Stimulated activated CD4-positive, alpha-beta T cell treated with anti-CD3 and anti-CD28 coated beads, Interleukin-1b, Interleukin-23, amount 100 ng/mL, for 1 hour (primary cell): ENCODE measurements at places on chromosomes 16 and 17.

DNA sequence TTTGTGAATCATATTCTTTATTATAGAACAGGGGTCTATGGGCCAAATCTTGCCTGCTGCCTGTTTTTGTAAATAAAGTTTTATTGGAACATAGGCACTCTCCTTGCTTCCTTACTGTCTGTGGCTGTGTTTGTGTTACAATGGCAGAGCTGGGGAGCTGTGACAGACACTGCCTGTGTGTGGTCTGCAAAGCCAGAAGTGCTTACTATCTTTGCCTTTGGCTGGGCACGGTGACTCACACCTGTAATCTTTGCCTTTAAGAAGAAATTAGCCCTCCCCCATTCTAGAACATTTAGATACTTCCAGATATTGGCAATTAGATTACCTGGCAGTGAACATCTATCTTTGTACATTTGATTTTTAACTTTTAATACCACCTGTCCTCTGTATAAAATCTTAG lies 308.3 kb downstream of the FOXL1 start:
- no peak for DNase-seq

GRCh38 chr17:50133028-50133768 lies 3.2 kb upstream of the SAMD14 start:
- DNase-seq: no peak

DNA sequence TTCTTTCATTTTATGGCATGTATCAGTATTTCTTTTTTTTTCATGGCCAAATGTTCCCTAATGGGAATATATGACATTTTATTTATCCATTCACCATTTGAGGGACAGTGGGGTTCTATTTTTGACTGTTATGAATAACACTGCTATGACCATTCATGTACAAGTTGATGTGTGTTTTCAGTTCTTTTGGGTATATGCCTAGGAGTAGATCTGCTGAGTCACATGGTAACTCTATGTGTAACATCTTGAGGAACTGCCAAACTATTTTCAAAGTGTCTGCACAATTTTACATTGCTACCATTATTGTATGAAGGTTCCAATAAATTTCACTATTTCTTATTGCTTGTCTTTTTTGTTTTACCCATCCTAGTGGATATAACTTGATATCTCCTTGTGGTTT lies 223.0 kb downstream of the TANC2 start:
- DNase-seq: no peak

GRCh38 chr16:15434425-15435215 lies at the start of gene BMERB1:
Gene BMERB1, plus strand, starts transcription at chr16:15434588. Its CDS starts 66 bp downstream, at chr16:15434654.
- peak; percentile 25 for DNase-seq

DNA sequence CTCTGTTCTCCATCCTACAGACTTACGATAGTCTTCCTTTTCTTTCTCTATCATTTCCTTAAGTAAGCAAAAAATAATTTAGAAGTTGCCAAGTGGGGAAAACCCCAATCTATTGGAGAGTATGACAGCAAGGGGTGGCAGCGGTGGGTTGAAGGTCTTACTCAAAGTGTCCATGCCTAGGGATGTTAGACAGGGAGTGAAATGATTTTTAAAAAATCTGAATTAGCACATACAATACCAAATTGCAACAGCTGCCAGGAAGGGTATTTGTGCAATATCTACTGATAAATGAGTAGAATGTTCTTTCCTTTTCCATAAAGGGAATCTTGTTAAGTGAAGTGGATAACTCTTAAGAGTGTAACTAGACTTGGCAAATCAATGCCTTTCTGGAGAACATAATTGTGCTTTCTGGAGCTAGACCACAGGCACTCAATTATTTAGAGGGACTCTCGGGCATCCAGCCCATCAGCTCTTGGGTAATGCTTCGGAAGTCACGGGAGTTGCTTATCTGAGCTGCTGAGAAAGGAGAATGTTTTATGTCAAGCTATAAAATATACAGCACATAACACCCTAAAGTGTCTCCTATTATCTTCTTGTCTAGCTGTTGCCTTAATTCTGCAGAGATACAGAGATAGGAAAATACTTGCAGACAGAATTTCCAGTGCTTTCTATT lies 151.5 kb downstream of the KCNJ2 start:
- DNase-seq: no peak

- no peak for DNase-seq
Observed at GRCh38 chr16:67430504-67430976, 381 bp upstream of the HSD11B2 start.

- no peak for DNase-seq
Observed at GRCh38 chr16:65574326-65574966, 452.6 kb upstream of the CDH11 start.

- no peak for DNase-seq
Observed at GRCh38 chr16:21263640-21264570, 14.2 kb downstream of the CRYM start.

DNA sequence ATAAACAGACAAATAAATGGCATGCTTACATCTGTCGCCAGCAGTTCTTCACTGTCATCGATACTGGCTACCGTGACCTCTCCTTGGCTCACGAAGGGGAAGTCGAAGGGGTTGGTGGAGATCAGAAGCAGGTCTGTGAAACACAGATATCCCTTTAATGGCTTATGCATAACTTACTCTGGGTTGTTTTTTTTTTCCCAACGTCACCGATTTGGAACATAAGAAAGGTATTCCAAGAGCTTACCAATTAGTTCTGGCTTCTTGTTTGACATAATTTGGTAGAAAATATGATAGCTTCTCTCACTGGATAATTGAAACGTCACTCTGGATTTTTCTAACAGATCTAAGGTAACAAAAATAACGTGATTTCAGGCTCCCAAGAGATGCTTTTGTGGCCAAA lies 18.2 kb downstream of the MYH13 start:
- no peak for DNase-seq

DNA sequence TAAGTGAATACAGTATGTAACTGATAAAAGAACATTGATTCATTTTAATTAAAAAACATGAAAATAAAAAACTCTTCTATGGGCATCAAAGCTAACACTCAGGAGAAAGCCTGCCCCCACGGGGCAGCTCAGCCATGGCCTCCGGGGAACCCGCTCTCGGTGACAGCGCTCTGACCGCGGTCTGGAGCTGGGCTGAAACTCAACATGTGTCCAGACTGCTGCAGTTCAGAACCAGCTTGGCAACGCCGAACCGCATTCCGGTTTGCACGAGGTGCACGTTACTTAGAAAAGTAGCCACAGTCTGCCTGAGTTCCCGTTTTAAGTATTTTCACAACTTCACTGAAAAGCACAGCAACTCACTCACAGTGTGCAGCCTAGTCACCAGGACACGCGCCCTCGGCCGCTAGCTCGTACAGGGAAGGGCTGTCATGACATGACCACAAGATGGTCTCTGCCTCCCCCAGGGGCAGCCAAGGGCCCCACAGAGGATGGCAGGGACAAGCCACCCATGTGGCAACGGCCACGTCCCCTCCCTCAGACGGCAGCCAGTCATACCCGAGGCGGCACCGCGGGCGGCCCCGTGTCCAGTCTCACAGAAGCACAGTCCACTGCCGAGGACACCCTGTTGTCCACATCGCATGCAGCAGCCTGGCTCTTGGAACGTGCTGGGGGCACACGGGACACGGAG lies 77.1 kb upstream of the METRNL start:
- no peak for DNase-seq

- no peak for DNase-seq
Observed at GRCh38 chr17:28427371-28427770, 21.4 kb upstream of the SLC46A1 start.

- no peak for DNase-seq
Observed at GRCh38 chr16:21053590-21053989, 97.1 kb downstream of the DNAH3 start.

GRCh38 chr16:14007450-14007849 lies 63.7 kb upstream of the MRTFB start:
- no peak for DNase-seq

DNA sequence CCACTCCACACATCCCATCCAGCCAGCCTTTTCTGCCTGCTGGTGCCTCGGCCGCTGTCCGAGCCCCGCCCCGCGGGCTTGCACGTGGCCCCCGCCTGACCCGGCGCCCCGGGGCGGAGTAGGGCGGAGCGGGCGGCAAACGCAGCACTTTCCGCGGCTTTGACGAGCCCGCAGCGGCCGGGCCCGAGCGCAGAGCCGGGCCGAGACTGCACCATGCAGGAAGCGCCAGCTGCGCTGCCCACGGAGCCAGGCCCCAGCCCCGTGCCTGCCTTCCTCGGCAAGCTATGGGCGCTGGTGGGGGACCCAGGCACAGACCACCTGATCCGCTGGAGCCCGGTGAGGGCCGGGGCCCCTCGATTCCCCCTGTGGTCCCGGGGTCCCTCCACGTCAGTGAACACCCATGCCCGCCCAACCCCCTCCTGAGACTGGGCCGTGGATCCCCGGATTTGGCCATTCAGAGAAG lies at the start of gene HSF4:
Gene HSF4 (plus strand): TSS at position 147 of the 463 bp plus-strand sequence. CDS start 67 bp downstream, at position 214.
- DNase-seq: no peak

GRCh38 chr17:77180503-77181357 lies 40.0 kb downstream of the SEC14L1 start:
- DNase-seq: no peak

DNA sequence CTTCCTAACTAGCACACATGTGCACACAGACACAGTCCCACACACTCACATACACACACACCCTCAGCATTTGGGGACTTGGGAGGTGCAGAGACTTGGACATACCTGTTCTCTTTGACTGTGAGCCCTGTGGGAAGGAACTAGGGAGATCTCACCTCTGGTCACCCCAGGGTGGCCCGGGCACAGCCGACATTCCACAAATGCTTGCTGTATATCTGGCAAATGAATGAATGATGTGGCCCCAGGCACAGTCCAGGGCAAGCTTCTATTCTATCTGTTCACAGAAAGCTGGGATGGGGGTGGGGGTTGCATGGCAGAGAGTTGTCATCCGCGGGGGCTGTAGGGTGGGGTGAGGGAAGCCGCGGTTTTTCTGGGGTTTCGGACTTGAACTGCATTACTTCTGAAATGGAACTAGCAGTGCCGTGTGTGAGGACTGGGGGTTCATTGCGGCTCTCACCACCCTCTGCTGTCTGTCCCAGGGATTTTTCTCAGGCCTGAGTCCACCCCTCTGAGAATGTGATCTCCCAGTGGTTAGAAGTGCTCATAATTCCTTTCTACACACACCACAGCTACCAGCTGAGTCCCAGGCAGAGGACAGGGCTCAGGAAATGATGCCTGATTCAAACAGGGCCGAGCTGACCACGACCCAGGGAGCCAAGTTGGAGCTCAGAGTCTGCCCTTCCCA lies 3.3 kb upstream of the RIPOR1 start:
- DNase-seq: no peak

GRCh38 chr17:45247429-45248131 lies 14.3 kb downstream of the SPATA32 start:
- DNase-seq: peak; percentile 92

GRCh38 chr17:45230787-45231480 lies 9.2 kb downstream of the FMNL1 start:
- DNase-seq: no peak

DNA sequence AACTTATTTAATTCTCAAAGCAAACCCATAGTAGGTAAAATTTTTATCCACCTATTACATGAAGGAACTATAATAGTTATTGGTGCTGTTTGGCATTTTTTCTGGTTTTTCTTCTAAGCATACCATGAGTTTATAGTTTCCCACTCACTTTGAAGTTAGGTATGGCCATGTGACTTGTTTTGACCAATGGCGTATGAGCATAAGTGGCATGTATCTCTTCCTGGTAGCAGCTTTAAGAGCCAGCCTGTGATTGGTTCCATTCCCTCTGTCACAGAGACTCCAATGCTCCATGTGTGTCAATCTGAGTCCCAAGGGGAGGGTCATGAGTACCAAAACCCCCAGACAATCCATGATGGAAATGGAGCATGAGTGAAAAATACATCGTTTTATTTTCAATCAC lies 282.9 kb upstream of the N4BP1 start:
- no peak for DNase-seq

DNA sequence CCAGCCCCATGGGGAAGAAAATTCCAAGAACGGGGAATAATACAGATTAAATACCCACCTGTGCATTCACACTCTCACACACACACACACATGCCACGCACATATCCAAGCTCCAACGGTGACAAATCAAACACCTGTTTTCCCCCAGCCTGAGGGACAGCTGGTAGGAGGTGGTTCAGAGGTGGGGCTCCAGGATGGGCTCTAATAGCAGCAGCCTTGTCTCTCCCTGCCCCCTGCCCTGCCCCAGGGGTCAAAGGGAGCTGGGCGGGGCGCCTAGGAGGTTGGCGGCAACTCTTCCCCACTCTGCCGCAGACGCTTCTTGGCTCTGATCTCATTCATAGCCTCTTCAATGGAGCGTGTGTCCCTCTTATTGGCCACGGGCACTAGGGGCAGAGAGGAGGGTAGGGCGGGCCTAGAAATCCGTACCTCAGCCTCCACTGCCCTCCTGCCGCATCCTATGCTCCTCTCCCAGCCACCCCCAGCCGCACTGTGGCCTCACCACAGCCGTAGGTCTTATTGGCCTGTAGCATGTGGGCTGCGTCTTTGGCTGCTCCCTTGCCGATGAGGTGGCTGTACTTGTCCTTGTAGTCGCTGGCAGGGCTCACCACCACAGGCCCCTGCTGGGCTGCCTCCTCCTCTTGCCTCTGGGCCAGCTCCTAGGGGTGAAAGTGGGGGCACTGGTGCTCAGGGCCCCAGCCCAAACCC lies 8.2 kb downstream of the SPAG7 start:
- DNase-seq: no peak

GRCh38 chr16:27726621-27727261 lies 176.8 kb downstream of the KATNIP start:
- DNase-seq: no peak

DNA sequence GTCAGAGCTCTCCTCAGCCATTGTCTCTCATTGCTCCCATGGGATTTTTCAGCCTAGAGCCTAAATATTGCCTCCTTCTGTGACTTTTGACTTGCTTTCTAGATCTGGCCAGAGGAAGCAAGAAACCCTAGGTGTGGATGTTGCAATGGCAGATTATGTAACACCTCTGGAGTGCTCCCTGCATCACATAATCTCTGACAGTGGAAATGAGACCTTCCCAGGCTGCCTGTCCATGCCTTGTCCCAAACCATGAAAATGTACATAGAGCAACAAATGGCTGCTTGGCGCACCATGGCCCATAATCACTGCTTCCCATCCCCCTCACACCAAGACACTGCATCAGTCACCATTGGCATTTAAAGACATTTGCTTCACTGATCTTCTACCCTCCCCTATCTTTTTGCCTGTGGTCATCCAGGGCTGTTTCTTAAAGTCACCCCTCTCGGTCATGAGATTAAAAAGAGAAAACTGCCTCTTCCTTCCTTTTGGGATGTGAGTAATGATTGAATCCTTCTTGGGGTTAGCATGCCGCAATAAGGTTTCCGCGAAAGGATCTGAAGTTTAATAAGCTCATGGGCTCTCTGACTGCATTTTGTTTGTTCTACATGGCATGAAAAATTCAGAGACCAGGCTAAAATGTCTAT lies 34.2 kb upstream of the CCL2 start:
- no peak for DNase-seq

- DNase-seq: no peak
Observed at GRCh38 chr17:18356624-18357023, 6.7 kb downstream of the SHMT1 start.
